Right kidney (tissue), 9 donors: ENCODE measurements at places on chromosomes 4 and X.
A peak's percentile ranks its signal among the peaks of the same experiment; 100 is the strongest.

GRCh38 chrX:150765782-150766350 is 72.7 kb downstream of the MTMR1 start:
- no peak for DNase-seq

DNA sequence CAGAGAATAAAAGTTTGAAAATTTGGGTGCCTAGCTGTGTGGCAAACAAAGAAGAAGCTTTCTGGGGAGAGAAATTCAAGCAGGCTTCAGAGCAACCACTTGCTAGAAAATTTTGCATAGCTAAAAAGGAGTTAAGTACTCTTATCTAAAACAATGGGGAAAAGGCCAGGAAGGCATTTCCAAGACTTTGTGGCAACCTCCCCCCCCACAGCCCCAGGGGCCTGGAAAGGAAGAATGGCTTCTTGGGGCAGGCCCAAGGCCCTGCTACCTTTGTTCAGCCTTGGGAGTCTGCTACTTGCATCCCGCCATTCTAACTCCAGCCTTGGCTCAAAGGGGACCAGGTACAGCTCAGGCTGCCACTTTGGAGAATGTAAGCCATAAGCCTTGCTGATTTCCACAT is 102.2 kb downstream of the PTCHD1 start:
- DNase-seq: no peak

- DNase-seq: peak; percentile 16
These were observed 93.4 kb upstream of the MAMLD1 start for GRCh38 chrX:150269605-150270254.

- DNase-seq: no peak
These were observed 115.9 kb upstream of the RBPJ start for GRCh38 chr4:26204911-26205370.

GRCh38 chrX:43633757-43634156 is 22.3 kb upstream of the MAOA start:
- DNase-seq: no peak
